ENCODE measurements at places on chromosomes 5 and 9.

- peak; percentile 83 for DNase-seq
Measured at GRCh38 chr5:159262859-159263568, at the start of gene UBLCP1. UBLCP1 (plus strand) TSS chr5:159263290; CDS start chr5:159268916, 5,626 bp downstream.

- DNase-seq = no peak
Measured at GRCh38 chr9:74498621-74499095, 1.5 kb downstream of the RORB start.

DNA sequence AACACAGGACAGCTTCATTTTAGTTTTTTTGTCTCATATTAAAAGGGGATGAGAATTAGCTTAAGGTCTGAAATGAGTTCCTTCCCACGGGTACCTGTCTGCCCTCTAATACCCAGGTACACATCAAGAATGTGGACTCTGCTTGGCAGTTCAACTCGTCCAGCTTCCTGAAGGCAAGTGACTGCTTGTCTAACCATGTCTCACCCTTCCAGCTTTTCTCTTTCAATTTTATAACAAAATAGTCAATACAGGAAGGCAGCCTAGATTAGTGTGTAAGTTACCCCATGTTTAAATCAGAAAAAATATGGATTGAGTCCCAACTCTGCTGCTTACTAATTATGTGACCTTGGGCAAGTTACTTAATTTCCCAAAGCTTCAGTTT lies 50.5 kb upstream of the C5orf46 start:
- no peak for DNase-seq

GRCh38 chr5:76714751-76715485 lies 1.0 kb upstream of the F2R start:
- peak; percentile 28 for DNase-seq

DNA sequence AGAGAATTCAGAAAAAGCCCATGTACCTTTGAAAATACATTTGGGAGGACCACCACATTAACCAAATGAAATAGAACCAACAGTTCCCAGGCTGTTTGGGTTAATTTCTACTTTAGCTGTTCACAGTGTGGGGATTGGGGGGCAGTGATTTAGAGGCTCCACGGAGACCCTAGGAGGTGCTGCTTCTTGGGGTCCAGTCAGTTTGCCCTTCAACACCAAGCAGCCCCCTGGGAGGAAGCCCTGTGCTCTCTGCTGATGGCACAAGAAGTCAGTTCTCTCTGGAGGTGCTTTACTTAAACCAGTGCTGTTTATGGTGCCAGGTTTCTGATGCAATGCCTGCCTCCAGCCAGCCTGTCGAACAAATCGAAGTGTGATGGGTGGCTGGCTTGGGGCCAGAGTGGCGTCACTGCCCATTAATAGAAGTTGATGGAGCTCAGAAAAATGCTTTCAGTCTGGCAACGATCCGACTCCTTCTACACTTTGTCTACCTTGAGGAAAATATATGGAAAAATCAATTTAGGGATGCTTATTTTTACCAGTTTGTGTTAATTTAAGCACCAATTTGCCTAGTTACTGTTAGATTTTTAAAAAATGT lies 134.0 kb downstream of the SNX18 start:
- no peak for DNase-seq

GRCh38 chr5:141919218-141920119 lies 4.2 kb upstream of the DELE1 start:
- DNase-seq = no peak

GRCh38 chr5:179978792-179979191 lies 71.1 kb upstream of the TBC1D9B start:
- no peak for DNase-seq

DNA sequence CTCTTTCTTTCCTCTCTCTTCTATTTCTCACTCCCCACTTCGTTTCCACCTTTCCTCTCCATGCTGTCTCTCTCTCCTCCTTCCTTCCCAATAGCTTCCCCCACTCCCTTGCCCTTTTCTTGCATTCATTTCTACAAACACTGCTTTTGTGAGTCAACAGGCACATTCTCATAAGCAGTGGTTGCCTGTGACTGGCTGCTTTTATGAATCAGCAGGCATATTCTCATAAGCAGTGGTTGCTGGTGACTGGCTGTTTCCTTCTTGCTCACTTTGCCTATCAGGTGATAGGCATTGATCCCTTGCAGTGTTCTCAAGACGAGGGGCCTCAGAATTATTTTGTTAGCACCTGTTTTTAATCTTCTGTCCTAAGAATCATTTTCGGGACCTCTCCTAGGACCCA lies 116.1 kb upstream of the ACTBL2 start:
- peak; percentile 5 for DNase-seq

DNA sequence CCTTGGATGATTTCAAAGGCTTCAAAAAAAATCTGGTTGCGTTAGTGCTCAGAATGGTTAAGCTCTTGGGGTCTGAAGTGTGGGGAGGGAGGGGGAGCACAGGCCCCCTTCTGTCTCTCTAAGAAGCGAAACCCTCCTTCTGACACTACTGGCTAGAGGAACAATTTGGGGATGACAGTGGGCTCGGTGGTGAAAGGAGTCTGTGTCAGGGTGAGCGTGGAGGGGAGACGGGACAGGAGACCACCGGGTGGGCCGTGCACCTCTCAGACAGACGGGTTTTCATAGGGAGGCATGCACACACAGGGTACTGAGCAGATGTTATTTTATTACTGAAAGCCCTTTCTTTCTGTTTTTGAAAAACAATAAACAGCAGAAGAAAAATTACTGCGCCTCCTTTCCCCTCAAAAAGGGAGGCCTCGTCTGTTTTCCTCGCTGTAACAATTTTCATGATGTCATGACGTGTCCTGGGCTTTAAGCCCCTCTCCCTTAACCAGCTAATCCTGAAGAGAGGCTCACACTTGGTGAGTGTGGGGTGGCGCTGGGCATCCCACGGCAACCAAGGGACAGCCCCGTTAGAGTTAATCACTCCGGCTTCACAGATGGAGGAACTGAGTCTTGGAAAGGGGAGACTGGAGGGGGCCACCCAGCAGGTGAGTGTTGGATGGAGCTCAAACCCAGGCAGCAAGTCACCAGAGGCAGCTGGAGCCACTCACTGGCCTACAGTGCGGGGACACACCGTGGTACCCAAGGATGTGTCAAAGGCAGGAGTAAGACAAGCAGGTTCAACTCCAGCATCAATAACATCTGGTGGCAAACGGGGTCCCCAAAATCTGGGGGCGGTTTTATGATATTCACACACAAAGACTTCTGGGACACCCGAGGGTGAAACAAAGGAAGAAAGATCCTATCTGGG lies 53.4 kb downstream of the PTCH1 start:
- DNase-seq = no peak

DNA sequence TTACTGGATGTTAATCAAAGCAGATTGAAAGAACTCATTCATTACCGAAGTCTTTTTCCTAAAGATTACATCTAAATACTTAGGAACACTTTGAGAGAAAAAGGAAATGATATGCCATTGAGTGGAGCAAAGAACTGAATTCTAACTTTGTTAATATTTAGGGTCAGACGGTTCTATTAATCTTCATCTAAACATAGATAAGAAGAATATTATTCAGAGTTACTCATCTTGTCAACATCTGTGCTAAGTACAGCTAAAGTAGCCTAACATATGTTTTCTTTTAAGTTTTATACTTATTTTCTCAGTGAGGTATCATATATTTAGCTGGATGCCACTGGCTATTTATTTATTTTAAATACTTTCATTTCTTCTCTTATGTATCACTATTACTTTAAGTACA lies 1763.7 kb downstream of the EFNA5 start:
- DNase-seq = no peak

DNA sequence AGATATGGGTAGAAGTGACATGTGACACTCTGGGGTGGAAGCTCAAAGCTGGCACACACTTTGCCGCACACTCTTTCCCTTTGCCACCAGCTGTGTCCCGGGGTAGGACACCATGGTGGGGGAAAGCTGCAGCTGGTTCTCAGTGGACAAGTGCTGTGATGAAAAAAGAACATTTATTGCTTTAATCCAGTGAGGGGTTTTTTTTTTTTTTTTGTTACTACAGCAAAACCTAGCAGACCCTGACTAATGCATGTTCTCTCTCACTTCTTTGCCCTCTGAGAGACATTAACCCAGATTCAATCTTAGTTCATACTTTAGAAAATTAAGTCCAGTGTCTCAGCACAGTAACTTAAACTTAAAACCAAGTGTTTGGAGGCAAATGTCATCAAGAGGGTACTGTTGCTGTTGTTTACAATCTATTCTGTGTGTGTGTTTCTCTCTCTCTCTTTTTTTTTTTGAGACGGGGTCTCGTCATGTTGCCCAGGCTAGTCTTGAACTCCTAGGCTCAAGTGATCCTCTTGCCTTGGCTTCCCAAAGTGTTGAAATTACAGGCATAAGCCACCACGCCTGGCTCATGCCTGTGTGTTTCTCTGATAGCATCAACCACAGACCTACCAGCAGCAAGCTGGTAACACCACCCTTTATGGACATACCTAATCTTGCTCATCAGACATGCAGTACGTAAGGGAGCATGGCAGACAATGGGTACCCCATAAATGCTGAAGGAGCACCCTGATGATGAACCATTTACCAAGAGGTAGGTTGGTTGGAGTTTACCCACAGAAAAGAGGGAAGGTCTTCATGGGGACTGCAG lies 84.7 kb upstream of the TBC1D2 start:
- no peak for DNase-seq

DNA sequence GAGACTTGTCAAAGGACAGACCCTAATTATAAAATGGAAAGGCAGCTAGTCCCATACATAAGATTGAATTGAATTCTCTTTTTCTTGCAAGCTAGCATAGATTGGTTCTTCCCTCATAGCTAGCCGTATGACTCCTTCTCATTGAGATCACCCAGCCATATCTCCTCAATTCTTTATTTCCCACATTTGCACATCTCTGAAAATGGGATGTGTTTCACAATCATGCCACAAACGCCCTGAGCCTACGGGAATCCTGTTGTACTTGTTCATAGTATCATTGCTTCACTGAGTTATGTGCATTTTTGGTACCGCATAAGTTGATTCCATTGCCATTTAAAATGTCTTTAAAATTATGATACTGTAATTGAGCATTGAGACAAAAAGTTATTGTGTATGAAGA lies 90.5 kb downstream of the PCSK1 start:
- DNase-seq = no peak

- no peak for DNase-seq
Measured at GRCh38 chr9:36332006-36332405, 68.1 kb downstream of the RNF38 start.

GRCh38 chr9:124045076-124045829 lies 33.7 kb downstream of the LHX2 start:
- DNase-seq = no peak

- DNase-seq = no peak
Measured at GRCh38 chr5:77266291-77266690, 55.8 kb downstream of the PDE8B start.

DNA sequence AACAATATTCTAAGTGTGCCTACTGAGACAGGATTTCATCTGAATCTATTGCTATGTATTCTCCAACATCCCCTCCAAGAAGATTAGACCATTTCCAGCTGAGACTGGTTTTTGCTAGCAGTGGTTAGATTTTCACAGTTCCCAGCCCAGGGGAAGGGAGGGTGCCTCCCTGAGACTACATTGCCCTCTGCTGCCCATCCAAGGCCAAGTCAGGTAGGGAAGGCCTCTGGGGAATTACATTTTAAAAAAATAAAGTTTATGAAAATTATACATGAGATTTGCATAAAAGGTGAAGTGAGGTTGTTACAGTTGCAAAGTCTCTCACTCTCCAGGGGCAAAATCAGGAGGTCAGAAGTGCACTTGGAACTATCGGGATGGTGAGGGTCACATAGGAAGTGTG lies 28.0 kb upstream of the SYK start:
- DNase-seq = no peak

DNA sequence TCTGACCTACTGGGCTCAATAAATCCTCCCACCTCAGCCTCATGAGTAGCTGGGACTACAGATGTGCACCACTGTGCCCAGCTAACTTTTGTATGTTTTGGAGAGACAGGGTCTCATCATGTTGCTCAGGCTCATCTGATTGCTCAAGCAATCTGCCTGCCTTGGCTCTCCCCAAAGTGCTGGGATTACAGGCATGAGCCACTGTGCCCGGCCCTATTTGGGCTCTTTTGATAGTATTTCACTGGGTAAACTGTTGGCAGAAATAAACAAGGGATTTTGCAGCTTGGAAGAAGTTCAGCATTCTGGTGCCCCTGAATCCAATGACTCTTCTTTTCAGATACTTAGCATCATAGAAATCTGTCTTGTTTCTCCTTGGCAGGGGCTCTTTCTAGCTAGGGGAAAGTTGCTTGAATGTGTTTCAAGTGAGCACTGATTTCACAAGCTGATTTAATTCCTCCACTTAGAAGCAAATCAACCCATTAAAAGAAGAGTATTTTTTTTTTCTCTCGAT lies 146.8 kb downstream of the PAPPA start:
- DNase-seq = no peak

DNA sequence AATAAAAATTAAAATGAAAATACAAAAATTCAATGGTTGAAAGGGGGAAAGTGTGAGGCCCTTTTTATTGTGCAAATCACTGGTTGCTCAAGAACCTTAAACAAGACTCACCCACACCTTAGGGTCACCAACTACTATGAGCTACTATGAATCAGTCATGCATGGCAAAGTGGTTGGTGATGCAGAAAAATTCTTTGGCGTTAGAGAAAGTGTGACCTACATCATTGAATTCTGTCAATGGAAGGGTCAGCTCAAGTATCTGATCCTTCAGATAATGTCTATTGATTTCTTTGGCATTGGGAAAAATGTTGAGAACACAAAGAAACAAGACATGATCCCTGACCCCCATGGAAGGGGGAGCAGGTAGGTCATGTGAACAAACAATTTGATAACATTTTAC lies 149.7 kb upstream of the ADCY2 start:
- no peak for DNase-seq

DNA sequence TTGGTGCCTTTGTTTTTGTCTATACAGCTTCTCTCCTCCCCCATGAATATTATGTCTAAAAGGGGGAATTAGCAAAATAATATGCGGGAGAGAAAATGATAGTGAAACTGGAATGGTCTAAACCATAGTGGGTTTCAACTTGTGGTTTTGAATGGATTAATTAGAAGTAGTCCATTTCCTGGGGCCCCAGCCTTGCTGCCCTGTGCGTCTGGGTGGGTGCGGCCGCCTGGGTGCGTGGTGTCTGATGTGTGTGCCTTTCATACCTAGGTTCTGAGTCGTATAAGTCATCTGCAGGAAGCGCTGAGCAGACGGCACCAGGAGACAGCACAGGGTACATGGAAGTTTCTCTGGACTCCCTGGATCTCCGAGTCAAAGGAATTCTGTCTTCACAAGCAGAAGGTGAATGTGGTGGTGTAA lies 120.0 kb upstream of the CACNA1B start:
- DNase-seq = peak; percentile 47

GRCh38 chr5:6455571-6456200 lies 7.0 kb downstream of the UBE2QL1 start:
- DNase-seq = no peak

- no peak for DNase-seq
Measured at GRCh38 chr5:128772356-128772755, 192.9 kb upstream of the SLC27A6 start.

DNA sequence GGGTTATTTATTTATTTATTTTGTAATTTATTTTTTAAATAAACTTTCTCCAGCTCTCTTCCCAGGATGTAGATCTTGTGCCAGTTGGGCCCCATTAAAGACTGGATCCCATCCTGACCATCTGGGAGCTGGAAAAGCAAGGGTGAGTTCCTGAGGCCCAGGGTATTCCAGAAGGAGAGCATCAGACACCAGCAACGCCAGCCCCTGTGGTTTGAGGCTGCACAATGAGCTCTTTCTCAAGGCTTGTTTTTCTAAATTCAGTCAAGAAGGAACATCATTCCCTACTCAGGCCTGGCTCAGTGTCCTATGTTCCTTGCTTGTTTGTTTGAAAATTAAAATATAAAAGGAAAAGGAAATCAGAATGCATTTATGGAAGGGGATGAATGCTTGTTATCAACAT lies 313.3 kb downstream of the EBF1 start:
- no peak for DNase-seq
